LoVo (cell line): ENCODE measurements at places on chromosomes 6 and 20.

GRCh38 chr6:144066741-144067484, 28.5 kb downstream of the SF3B5 start:
- DNase-seq: no peak

DNA sequence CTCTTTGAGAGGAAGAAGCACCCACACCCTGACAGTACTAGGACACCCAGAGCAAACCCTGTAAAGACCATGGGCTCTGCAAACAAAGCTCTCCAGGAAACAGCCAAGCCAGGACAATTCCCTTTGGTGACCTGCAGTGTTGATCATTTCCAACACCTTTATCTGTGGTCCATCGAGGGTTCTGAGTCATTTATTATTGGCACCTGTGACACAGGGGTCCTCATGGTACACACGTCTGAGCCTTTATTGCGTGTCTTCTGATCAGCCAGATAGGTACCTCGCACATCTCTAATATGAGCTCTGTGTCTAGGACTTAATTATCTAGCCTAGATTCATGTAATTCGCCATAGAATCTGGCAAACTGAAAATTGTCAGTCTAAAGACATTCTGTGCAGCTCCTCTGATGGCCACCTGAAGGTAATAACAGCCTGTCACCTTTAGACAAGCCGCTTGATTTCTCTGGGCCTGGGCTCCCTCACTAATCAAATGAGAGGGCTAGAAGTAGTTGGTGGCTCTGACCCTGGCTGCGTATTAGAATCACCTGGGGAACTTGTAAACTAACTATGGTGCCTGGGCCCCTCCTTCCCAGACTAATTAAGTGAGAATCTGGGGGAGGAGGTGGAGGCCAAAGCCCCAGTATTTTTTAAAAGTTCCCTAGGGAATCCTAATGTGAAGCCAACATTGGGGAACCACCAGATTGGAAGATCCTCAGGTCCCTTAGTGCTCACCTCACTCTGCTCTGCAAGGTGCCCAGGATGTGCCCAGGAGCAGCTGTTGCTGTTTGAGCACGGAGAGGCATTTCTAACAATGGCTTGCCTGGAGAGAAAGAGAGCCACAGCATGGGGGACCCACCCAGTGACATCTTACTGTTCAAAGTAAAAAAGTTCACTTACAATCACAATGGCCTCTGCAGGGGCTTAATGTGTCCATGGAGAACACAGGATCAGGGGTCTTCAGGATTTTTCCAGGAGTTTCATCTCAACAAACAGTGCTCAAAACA, 122.0 kb upstream of the ARID1B start:
- DNase-seq: no peak

DNA sequence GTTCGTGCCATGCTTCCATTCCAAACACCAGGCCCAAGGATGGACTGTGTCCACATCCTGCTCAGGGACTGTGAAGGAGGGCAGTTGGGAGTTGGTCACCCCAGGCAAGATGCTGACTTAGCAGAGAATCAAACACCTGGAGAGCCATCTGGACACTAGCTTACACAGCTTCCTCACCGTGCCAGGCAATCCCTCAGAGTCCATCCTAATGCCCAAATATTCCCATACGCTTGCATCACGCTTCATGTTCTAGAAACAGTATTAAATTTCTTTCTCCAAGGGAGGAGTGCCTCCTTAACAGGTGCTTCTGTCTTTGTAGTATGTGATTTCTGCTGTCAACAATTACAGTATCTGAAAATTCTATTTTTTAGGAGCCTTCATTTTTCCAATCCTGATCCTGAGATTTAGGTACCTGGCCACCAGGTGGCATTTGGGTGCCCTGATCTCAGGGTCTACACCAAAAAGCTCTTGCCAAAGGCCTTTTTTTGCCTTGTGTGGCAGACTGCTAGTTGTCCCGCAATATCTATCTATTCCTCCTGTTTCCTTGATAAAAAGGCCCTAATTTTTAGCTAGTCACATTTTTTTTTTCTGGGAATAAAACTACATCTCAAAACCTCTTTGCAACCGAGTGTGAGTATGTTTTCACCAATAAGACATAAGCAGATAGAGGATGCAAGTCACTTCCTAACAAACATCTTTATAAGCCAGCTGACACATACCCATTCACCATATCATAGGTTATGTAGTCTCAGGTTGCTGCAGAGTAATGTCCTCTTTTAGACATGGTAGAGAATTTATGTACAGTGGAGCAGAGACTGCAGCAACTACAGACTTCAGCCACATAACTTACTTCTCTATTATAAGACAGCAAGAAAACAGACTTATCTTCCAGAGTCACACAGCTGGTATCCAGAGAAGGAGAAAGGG, 85.0 kb downstream of the PREP start:
- peak; percentile 43 for DNase-seq

DNA sequence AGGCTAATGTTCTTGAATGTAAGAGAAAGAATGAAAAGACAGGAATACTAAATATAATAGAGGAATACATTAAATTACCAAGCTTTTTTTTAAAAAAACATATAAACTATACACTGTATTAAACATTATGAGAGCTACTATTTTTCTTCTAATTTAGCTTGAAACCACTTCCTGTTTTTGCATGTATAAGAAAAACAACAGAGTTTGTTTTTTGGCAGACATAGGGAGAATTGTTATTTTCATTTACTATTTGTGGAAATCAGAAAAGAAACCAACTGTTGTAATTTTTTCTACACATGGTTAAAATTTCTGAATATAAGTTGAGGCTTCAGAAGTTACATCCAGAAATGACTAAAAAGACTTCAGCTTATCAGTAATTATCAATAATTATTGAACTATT, 991.8 kb upstream of the GJE1 start:
- DNase-seq: no peak

DNA sequence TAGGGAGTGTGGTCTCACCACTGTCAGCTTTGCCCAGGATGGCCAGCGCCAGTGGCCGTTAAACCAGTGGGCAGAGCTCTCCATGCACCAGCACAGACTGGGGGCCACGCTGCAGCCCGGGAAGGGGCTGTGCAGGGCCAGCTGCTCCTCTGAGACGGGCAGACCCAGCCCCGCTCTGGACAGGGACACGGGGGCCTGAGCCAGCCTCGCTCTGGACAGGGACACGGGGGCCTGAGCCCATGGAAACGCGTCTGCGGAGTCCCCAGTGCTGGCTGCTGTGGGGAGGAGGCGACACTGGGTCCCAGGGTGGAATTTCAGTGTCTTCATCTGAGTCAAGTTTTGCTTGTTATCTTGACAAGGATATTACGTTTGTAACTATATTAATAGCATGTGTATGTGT, 402.7 kb downstream of the CDH4 start:
- DNase-seq: no peak

DNA sequence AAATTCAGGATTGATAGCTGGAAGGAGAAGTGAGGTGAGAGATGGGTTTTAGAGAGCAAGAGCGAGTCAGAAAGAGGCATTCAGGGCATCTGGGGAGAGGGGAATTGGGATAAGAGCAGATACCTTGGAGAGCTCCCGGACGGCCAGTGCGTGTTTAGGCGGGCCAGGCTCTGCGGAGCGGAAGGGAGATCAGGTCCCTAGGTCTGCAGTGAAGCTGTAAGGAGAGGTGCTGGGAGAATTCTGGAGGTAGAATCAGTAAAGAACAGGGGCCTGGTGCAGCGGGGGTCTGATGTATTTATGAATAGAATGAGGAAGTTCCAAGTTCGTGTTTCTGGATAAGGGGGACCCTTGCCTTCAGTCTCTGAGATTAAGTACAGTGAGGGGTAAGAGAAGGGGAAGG, 47.4 kb upstream of the FAM83D start:
- no peak for DNase-seq

GRCh38 chr6:161618831-161619454, 345.1 kb upstream of the AGPAT4 start:
- DNase-seq: peak; percentile 16

DNA sequence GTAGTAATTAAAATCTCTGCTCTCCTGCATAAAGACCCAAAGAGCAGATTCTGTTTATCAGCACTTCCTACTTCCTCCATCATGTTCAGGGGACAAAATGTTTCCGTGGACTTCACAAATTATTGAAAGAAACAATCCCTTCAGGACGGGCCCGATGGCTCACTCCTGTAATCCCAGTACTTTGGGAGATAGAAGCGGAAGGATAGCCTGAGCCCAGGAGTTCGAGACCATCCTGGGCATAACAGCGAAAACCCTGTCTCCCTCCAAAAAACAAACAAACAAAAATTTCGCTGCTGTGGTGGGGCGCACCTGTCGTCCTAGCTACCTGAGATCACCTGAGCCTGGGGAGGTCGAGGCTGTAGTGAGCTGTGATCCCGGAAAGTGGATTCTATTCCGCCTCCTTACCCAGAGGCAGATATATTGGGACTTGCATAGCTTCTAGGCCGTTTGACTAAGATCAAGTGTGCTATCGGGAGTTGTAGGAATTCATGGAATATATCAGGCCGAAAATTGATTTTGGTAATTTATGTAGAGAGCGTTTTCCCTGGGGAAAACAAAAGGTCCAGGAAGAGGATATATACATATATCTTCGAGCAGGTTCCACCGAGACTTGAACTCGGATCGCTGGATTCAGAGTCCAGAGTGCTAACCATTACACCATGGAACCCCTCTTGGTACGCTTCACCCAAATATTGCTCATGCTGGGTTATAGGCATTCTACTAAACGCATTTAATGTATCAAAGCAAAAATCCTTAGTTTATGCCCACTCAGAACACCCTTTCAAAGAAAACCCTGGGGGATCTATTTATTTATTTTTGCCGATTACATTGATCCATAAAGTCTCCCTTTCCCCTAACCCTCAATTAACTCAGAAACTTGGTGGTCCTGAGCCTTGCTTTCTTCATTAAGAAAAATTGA, 74.5 kb upstream of the ZNF184 start:
- peak; percentile 68 for DNase-seq

DNA sequence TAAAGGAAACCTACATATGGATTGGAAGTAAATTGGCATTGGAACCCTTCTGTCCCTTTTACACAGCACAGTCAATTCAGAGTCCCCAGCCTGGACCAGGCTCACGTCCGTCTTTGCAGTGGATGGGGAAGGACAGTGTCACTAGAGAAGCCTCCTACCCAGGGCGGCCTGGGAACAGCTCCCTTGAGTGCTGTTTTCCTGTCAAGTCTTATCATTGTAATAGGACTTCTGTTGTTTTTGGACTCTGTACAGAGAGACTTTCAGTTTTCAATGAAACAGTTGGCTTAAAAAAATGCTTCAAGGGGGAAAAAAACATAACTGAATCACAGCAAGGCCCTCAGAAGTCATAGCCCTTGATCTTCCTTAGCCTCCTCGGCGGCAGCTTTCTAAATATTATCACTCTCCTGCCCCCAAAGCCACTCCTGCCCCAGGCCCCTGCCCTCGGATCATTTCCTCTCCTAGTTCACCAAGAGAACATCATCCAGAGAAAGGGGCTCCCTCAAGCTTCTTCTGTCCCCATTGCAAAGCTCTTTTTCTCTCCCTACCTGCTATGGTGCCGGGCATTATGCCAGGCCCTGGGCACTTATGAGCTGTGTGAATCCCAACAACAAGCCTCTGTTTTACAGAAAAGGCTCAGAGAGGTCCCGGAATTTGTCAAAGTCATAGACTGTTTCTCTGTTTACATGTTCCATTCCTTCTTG, 37.8 kb upstream of the CNKSR3 start:
- DNase-seq: no peak

DNA sequence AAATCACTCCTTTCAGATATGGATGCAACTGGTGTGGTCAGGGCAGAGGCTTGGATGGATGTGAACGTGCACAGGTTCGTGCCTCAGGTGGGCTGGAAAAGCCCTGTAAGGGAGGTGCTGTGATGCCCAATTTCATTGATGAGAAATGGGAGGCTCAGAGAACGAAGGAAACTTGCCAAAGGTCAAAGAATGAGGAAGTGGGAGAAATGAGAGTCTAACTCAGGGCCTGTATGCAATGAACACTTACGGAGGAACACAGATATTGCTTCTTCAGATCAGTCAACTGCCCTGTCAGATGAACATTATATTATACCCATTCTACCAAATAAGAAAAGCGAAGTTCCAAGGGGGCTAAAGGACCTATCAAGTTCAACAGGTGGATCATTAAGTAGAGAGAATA, 134.7 kb downstream of the RCAN2 start:
- DNase-seq: no peak

DNA sequence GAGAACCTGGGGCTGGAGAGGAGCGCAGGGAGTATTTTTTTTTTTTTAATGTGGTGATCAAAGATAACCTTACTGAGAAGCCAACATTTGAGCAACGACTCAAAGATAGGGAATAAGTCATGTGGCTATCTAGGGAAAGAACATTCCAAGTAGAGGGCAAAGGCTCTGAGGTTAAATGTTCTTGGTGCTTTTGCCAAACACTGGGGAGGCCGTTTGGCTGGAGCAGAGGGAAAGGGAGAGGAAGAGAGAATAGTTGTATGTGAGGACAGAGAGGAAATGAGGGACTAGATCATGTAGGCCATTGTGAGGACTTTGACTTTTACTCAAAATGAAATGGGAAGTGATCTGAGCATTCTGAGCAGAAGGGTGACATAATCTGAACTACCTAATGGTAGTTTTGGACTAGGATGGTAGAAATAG, 27.8 kb downstream of the ACSS2 start:
- no peak for DNase-seq

GRCh38 chr6:148984531-148985056, 237.8 kb downstream of the UST start:
- DNase-seq: no peak

DNA sequence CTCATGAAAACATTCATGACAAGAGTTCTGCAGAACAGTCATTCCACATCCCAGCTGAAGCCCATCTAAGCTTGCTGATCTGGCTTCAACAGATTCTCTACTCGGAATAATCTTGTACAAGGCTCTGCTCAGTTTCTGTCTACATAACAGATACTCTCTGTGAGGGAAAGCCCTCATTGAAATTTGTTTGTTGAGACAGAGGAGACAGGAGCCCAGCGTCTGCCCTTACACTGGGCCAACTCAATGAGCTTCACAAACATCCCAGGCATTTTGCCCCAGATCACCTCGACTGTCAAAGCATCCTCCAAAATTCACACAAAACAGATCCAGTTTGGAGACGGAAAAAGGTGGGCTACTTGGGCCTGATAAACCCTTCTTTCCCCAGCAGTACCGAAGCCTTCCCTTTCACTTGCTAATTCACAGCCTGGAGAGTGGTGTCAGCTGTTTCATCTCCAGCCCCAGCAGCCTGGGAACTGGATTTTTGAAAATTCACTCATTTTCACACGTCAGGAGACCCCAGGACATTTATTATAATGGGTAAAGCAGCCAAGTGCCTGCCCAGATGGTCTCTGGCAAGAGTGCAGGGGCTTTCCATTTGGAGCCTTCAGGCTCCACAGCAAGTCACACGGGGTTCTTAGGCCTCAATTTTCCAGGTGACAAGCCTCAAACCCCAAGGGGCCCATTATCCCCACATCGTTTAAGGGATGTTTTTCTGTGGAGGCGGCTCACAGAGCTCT, 7.3 kb downstream of the CCDC167 start:
- DNase-seq: no peak
